Stimulated activated effector memory CD8-positive, alpha-beta T cell treated with anti-CD3 and anti-CD28 coated beads, Interleukin-12 subunit alpha, Interleukin-12 subunit beta, amount 100 ng/mL, for 72 hours (primary cell): ENCODE measurements at places on chromosomes 12 and 14.
A peak's percentile ranks its signal among the peaks of the same experiment; 100 is the strongest.

DNA sequence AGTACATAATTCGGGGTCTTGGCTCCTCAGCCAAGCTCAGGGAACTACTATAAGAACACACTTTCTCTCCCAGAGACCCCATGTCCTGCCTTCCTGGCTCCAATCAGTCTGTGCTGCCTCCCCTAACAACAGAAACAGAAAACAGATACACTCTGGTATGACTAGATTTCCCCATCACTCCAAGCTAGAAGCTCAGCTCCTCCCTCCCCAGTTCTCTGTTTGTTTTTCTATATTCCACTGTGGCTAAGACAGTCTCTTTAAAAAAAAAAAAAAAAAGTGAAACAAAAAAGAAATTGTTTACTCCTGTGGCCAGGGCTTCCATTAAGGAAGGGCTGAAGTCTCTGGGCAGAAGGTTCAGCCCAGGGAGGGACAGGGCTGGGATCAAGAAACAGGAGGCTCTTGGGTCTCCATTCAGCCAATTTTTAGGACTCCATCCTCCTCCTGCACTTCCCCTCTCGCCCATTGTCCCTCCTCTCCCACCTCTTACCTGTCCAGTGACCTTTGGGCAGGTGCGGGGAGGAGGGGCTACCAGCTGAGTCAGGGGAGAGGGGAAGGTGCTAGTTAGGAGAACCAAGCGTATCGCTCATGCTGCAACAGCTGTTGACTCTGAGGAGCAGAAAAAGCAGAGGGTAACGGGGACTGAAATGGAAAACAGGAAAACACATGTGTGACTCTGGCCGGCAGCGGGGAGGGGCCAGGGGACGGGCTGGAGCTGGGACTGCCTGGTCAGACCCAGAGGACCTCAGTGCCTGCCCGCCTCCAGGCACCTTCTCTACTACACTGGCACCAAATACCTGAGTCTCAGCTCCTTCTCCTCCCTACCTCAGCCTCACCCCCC lies 4.1 kb upstream of the SLC7A7 start:
- DNase-seq: no peak

DNA sequence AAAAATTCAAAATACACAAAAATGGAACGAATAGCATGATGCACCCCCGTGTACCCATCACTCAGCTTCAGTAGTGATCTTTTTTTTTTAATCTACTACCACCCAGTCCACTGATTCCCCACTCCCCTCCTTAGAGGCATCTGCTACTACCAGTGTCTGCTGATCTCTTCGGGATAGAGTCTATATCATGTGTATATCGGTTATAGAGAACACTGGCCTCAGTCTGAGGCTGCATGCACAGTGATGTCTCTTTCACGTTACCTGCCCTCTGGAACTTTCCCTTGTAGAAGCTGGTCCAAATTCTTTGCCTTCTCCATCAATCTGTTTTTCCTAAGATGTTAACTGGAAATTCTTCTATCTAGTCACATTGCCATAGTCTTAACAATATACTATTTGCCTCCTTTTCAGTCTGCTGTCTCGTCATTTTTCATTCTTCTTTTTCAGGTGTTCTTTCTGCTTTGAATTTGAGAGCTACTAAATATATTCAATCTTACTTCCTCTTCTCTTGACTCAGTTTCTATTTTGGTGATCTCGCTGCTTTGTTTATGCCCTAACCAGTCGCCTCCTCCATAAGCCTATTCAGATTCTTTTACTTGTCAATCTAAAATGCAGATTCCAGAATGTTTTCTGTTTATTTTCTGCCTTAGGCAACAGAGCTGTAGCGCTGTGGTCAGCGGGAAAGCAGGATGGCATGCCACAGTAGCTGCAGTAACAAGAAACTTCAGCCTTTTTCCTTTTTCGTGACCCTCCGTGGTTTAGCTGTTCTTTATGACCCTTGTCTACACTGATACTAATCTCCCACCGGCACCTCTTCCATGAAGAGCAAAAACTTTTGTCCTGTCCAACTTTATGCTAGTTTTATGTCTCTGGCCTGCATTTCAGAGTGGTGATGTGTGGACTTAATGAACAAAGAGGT lies 67.0 kb downstream of the FBXW8 start:
- DNase-seq: no peak

GRCh38 chr12:97005646-97006045 lies 98.6 kb downstream of the NEDD1 start:
- no peak for DNase-seq

DNA sequence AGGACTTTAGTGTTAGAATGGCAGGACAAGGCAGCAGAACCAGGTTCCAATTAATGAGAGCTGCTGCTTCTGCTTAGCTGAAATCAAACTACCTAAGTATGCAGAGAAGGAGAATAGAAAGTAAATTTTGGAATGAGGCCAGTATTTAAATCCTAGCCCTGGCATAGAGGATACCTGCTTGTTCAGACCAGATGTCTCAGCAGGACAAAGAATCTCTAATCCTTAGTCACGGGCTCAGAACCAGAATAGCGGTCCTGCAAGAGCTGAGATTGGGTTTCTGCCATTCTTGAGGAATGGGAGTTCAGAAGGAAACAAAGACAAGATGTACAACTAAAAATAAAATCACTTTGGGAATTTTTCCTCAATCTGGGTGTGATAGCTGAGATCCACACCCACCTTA lies 550.8 kb upstream of the TMEM132C start:
- no peak for DNase-seq

GRCh38 chr14:72742118-72742837 lies 151.6 kb downstream of the DPF3 start:
- DNase-seq: no peak

GRCh38 chr14:20489093-20489994 lies 16.0 kb upstream of the RNASE10 start:
- no peak for DNase-seq

- no peak for DNase-seq
Measured at GRCh38 chr12:128365651-128366231, 98.8 kb downstream of the TMEM132C start.

GRCh38 chr12:109451400-109451799 lies 25.7 kb downstream of the KCTD10 start:
- DNase-seq: no peak

- no peak for DNase-seq
Measured at GRCh38 chr12:8493084-8493483, 20.2 kb upstream of the CLEC4D start.

GRCh38 chr14:97523936-97524335 lies 726.8 kb downstream of the VRK1 start:
- no peak for DNase-seq

GRCh38 chr14:52802597-52802996 lies 11.2 kb upstream of the GNPNAT1 start:
- no peak for DNase-seq

DNA sequence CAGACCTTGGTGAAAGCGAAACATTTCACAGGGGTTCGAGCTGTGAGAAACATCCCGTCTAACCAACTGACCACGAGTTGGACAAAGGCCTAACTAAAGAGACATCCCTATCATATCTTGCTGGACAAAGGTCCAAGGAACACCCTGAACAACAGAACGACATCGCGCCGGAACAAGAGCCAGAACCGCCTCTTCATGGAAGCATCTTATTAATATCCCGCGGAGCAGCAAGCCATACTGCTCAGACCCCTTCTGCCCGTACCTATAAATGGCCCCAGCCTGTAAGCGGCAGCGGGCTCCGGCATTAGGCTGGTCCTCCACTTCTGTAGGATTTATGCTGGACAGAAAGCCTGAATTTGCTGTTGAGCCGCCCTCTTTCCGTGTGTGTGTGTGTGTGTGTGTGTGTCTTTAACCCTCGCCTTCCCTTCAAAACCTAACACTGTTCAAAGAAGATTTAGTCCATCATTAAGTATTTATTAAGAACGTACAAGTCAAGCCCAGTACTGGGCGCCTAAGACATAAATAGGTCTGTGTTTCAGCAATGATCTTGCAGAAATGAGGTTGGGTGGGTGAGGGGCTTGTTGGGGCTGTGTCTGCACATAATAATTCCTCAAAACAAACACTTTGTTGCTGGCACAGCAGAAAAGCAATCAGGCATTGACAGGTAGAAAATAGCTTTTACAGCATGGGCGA lies 1.9 kb downstream of the SLC6A15 start:
- no peak for DNase-seq

- DNase-seq: no peak
Measured at GRCh38 chr12:4960547-4960946, 50.8 kb downstream of the KCNA1 start.

- DNase-seq: no peak
Measured at GRCh38 chr14:103279142-103280025, 54.7 kb upstream of the EIF5 start.

- DNase-seq: no peak
Measured at GRCh38 chr14:72715850-72716228, 178.1 kb downstream of the DPF3 start.

- no peak for DNase-seq
Measured at GRCh38 chr14:70847406-70848090, 38.2 kb upstream of the MAP3K9 start.

GRCh38 chr12:75099210-75099609 lies 110.4 kb downstream of the KCNC2 start:
- DNase-seq: no peak

DNA sequence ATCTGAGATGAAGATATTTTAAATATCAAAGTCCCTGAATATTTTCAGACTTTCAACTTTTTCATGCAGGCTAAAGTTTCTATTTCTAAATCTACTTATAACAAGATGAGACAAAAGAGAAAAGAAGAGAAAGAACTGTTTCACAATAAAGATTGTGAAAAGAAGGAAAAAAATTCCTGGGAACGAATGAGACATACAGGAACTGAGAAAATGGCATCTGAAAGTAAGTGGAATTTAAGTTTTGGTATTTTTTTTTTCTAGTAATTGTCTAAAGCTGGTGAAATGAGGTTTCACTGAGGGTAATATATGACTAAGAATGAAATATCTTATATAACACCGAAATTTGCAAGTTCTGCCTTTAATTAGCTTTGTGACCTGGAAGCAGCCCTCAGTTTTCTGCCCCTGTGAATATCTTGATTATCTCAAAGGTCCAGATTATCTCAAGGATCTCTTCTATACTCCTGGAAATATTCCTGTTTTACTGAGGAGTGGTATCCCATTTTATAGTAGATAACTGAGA lies 55.7 kb upstream of the PRPF39 start:
- no peak for DNase-seq

- DNase-seq: no peak
Measured at GRCh38 chr12:24551163-24551786, 397.6 kb downstream of the BCAT1 start.

DNA sequence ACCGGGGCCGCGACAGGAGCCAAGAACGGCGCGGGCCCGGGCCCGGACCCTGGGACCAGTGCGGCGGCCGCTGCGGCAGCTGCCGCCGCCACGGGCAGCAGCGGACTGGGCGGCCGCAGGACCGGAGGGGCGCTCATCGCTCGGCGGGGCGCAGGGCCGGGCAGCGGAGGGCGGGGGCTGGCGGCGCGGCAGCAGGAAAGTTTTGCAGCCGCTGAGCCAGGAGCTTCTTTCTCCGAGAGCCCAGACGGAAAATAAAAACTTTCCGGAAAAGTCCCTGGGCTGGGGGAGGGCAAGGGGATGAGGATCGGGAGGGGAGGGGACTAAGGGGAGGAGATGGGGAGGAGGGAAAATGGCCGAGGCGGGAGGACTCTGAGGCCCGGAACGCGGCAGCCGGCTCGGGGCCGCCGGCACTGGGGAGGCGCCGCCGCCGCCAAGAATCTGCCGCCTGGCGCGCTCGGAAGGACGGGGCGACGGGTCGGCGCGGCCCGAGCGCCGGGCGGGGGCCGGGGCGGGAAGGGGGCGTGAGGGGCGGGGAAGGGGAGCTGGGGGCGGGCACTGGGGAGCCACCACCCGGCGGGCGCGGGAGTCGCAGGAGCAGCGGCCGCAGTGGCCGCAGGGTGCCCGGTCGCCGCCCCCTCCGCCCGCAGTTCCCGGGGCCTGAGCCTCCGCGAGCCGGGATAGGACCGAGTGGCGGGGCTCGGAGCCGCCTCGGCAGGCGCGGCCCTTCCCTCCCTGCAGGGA lies at the start of gene PRKD1:
TSS of gene PRKD1 (minus strand) at position 472 of the 741 bp plus-strand sequence.
- no peak for DNase-seq

DNA sequence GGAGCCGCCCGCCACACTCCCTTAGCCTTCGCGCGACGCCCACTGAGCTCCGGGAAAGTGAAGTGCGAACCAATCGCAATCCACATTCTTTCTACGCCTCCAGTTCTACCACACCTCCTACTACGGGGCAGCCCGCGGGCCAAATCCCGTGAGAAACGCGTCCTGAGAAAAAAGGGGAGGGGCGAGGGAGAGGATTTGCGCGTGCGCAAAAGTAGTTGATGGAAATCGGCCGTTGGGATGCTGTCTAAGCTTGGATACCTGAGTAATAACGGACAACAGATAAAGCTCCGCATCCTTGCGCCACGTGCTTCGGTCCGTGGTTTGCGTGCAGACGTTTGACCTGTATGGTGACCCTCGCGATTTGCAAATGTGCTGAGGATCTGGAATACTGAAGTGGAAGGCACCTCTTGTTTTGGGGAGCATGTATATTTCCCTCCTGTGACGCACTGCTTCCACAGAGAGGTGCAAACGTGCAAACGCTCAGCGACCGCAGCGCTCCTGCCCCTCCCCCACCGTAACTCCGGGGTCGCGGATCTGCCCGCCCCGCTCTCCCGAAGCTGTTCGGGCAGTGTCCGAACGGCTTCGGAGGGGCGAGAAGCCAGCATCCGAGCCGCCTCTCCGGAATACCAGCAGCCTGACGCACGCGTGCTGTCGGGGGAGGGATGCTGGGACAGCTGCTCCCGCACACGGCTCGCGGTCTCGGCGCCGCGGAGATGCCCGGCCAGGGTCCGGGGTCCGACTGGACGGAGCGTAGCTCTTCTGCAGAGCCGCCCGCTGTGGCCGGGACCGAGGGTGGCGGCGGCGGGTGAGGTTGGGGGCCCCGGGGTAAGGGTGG lies at the start of the genes FAM216A and GPN3:
TSS of gene FAM216A (plus strand) at position 632 of the 835 bp plus-strand sequence. CDS start at position 663, 31 bp downstream.
TSS of gene GPN3 (minus strand) at position 44 of the 835 bp plus-strand sequence. CDS start 54 bp downstream, outside the sequence.
- peak; percentile 87 for DNase-seq

DNA sequence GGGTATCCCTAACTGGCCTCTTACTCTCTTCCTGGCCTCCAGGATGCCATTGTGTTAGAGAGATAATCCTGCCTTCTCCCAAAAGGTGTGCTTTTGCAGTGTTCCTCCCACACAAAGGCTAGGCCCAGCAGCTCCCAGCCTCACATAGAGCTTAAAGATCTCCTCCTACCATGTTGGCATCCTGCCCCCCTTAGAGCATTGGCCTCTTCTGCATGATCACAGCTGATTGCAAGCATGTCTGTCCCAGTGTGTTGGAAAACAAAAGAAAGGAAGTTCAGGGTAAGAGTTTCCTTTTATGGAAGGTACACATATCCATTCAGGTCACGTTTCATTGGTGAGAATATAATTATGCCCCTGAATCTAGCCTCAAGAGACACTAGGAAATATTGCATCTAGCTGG lies 405.4 kb downstream of the TMTC2 start:
- DNase-seq: no peak

DNA sequence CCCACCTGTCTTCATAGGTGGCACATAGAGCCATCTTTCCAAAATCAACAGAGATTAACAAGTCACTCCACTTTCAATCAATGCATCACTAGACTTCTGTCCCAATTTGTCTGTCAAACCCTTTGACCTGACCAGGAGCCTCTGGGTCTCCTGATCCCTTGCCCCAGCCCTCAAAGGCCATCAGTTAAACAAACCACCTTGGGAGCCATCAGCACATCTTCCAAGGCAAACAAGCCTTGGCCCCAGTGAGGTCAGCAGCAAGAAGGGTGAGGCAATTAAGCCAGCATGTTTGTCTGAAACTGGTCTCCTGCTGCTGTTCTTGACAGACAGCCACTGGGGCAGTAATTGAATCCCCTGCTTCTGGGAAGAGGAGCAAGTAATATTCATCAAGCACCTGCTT lies 742.8 kb upstream of the TBX3 start:
- DNase-seq: no peak
